ENCODE measurements at places on chromosomes 5 and 9. TPM values are rescaled to one million over a fixed set of nuclear protein-coding genes. Genes with fewer than 3 reads are reported as not detected.

Gene MARCHF11
- total RNA-seq: not detected

Gene UBTD2
- 72.0 TPM for total RNA-seq

Gene WDR31
- 3.7 TPM for total RNA-seq

Gene EDIL3
- total RNA-seq: 11.3 TPM

Gene DBH
- 0.10 TPM for total RNA-seq

Gene ZNG1F
- 7.0 TPM for total RNA-seq

Gene ORM1
- not detected for total RNA-seq

Gene GARIN3
- not detected for total RNA-seq

Gene TTC23L
- total RNA-seq: not detected

Gene RPL37
- total RNA-seq: 168 TPM

Gene NOL8
- 32.8 TPM for total RNA-seq

Gene SPAG8
- 3.7 TPM for total RNA-seq

Gene PCDHGB5
- 11.3 TPM for total RNA-seq

Gene DNAJC18
- total RNA-seq: 21.8 TPM

Gene RCL1
- total RNA-seq: 29.7 TPM

Gene SLCO6A1
- total RNA-seq: not detected

Gene TLR4
- 8.8 TPM for total RNA-seq

Gene MEIKIN
- total RNA-seq: 3.9 TPM

Gene SLC34A3
- not detected for total RNA-seq

Gene SLC6A7
- total RNA-seq: not detected

Gene IL7R
- total RNA-seq: 0.72 TPM

Gene PAEP
- not detected for total RNA-seq

Gene TAF11L13
- not detected for total RNA-seq

Gene RFK
- total RNA-seq: 15.8 TPM

Gene DAB2IP
- 41.9 TPM for total RNA-seq

Gene TNFSF8
- 1.2 TPM for total RNA-seq

Gene SPINK4
- total RNA-seq: not detected

Gene PCDHGC3
- total RNA-seq: 104 TPM

Gene SPINK6
- not detected for total RNA-seq

Gene RAD1
- total RNA-seq: 24.3 TPM

Gene ECM2
- 27.5 TPM for total RNA-seq

Gene KIF24
- total RNA-seq: 4.9 TPM

Gene ENHO
- 4.4 TPM for total RNA-seq

Gene LRRTM2
- 0.51 TPM for total RNA-seq

Gene BTNL8
- not detected for total RNA-seq

Gene GFI1B
- 0.51 TPM for total RNA-seq

Gene ZNF879
- 5.7 TPM for total RNA-seq

Gene COL15A1
- 455 TPM for total RNA-seq

Gene JAKMIP2
- 8.2 TPM for total RNA-seq

Gene STXBP1
- total RNA-seq: 12.8 TPM

Gene IL13
- not detected for total RNA-seq

Gene TEX48
- not detected for total RNA-seq

Gene GPR150
- total RNA-seq: not detected

Gene CATSPER3
- total RNA-seq: not detected

Gene TBC1D13
- total RNA-seq: 22.9 TPM

Gene PTAR1
- total RNA-seq: 98.2 TPM

Gene SOX30
- 0.10 TPM for total RNA-seq

Gene HTR1A
- not detected for total RNA-seq

Gene GABRA6
- not detected for total RNA-seq

Measured in tongue (tissue), 3 donors.